C1 segment of cervical spinal cord (tissue), 14 donors: ENCODE measurements at places on chromosomes 5 and 9.

- DNase-seq, result no peak
Measured at GRCh38 chr5:100706776-100707175, 171.6 kb downstream of the FAM174A start.

GRCh38 chr9:124766815-124767554 lies 4.1 kb downstream of the NR6A1 start:
- no peak for DNase-seq

GRCh38 chr5:157290981-157291711 lies 25.2 kb downstream of the CYFIP2 start:
- no peak for DNase-seq

DNA sequence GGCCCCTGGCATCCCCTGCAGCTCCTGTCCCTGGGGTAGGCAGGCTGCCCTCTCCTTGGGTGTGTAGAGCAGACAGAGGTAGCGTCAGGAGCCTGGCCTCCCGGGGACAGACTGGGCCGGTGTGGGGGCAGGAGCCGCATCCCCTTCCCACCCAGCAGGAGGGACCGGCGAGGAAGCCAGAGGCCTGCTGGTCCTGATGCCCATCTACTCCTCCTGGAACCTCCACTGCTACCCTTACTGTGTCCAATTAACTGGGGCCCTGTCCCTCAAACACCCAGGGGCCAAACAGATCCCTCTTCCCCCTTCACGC lies 15.6 kb downstream of the RALGDS start:
- DNase-seq, result no peak

- no peak for DNase-seq
Measured at GRCh38 chr9:71937898-71938297, 26.5 kb downstream of the C9orf85 start.

DNA sequence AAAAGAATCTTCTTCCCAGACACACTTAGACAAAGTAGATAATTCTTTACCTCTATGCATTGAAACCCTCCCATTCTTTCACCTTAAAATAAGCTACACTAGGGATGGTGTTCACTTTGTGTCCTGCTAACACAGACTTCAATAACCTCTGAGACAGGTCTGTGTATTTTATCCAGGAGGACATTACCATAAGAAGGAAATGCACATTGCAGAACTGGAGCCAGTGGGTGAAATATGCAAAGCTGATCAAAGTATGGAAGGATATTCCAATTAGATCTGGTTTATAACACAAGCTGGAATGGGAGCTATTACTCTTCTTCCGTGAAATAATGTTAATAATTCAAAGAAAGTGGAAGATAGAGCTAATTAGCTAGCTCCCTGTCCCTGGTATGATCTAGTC lies 204.1 kb downstream of the BRINP1 start:
- no peak for DNase-seq

DNA sequence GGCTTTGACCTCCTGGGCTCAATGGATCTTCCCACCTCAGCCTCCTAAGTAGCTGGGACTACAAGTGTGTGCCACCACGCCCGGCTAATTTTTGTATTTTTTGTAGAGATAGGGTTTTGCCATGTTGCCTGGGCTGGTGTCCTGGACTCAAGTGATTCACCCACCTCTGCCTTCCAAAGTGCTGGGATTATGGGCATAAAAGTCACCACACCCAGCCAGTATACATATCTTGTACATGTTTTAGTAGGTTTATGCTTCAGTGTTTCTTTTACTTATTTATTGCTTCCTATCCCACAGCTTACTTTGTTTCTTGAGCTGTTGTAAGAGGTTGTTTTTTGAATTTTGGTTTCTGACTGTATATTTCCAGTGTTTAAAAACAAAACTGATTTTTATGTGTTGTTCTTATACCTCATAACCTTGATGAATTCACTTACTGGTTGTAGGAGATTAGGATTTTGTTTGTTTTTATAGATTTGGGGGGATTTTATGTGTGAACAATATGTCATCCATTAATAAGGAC lies 12.9 kb downstream of the FBXW5 start:
- DNase-seq, result no peak

GRCh38 chr5:175657593-175658271 lies at the start of gene HRH2:
Gene HRH2, plus strand, starts transcription at chr5:175658071. Its CDS starts 25,163 bp downstream, at chr5:175683234.
- DNase-seq, result no peak

GRCh38 chr9:94792511-94792910 lies 66.0 kb downstream of the AOPEP start:
- no peak for DNase-seq

- no peak for DNase-seq
Measured at GRCh38 chr5:33702867-33703266, 188.9 kb downstream of the ADAMTS12 start.

GRCh38 chr5:111901296-111901695 lies 144.3 kb upstream of the NREP start:
- DNase-seq, result no peak

- no peak for DNase-seq
Measured at GRCh38 chr5:16066320-16066719, 113.3 kb downstream of the MARCHF11 start.

- DNase-seq, result no peak
Measured at GRCh38 chr9:131461166-131461565, 41.6 kb upstream of the POMT1 start.

- DNase-seq, result no peak
Measured at GRCh38 chr5:175738602-175739133, 80.8 kb downstream of the HRH2 start.

DNA sequence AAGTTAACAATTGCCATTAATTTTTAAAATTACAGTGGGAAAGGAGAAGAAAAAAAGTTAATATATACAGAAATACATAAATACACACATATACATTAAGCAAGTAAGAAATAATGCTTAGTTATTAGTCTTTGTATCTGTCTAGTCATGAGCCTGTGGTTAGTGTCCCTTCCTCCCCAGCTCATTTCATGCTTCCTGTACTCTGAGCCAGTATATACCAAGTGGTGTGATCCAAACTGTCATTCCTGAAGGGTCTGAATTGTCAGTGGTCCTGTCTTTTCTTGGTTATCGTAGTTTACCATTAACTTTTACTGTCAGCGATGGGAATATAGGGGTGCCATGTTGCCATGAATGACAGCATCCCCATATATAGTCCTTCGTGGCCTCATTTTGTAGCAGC lies 24.2 kb upstream of the STOM start:
- no peak for DNase-seq

DNA sequence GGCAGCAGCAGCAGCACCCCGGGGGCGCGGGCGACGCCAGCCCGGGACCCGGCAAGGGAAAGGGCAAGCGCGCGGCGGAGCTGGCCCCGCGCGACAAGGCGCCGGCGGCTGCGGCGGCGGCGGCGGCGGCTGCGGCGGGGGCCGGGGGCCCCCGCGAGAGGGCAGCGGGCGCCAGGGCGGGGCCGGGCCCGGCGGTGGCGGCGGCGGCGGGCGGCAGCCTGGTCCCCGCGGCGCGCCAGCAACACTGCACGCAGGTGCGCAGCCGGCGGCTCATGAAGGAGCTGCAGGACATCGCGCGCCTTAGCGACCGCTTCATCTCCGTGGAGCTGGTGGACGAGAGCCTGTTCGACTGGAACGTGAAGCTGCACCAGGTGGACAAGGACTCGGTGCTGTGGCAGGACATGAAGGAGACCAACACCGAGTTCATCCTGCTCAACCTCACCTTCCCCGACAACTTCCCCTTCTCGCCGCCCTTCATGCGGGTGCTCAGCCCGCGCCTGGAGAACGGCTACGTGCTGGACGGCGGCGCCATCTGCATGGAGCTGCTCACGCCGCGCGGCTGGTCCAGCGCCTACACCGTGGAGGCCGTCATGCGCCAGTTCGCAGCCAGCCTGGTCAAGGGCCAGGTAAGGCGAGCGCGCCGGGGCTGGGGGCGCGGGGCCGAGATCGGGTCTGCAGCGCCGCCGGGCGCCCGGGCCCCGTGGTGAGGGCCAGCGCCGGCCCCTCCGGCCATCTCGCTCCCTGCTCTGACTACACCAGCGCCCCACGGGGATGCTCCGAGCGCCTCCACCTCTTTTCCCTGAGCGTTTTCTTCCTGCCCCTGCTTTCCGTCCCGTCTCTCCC lies at the start of gene UBE2QL1:
TSS of gene UBE2QL1 (plus strand) at position 238 of the 843 bp plus-strand sequence. CDS start at position 273, 35 bp downstream.
- DNase-seq, result no peak

DNA sequence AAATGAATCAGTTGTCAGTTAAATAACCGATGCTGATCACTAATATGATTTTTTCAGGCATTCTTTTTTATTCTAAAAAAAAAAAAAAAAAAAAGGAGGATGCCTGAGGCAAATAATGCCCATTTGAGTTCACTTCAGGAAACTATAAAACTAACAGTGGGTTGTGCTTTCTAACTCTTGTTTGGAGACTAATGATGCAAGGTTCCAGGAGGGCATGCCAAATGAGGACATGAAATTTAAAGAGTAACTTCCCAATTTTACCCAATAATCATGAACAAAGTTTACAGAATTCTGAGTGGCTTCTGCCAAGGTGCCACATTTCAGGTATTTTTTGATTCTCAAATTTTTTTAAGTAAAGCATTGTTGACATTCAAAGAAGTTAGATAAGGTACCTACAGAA lies 41.0 kb downstream of the CEP120 start:
- no peak for DNase-seq

GRCh38 chr9:81772144-81772543 lies 82.8 kb upstream of the TLE1 start:
- no peak for DNase-seq

GRCh38 chr9:107847978-107848964 lies 358.7 kb upstream of the KLF4 start:
- no peak for DNase-seq

DNA sequence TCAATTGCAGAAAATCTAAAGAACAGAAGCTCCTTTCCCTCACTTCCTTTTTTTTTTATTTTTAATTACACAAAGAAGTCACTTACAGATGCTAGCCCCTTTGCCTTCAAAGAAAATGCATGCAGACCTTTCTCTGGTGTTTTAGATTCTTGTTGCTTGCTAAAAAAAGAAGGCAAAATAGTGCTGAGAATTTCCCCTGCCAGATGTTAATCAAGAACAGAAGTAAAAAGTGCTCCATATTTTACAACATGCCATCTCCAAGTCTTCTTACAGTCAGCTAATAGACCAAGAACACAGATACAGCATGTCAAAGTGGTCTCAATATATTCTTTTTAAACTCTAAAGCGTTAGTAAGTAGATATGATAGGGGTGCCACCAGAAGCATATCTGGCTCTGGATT lies 142.8 kb upstream of the RGMB start:
- DNase-seq, result no peak

DNA sequence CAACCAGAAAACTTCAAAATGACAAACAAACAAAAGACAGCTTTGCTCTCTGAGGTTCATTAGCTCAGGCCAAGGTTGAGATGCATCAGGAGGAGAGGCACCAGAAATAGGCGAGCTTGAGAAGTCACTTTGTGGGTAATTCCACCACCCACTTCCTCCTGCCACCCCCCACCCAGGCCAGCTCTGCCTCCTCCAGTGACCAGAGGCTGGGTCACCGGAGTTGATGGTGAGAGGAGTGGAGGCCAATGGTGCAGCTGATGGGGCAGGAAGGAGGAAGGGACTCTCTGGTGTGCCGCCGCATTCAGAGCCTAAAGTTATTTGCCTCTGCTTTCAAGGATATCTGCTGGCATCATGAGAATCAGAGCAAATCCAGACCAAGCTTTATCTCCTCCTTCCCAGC lies 73.8 kb upstream of the ASTN2 start:
- no peak for DNase-seq

DNA sequence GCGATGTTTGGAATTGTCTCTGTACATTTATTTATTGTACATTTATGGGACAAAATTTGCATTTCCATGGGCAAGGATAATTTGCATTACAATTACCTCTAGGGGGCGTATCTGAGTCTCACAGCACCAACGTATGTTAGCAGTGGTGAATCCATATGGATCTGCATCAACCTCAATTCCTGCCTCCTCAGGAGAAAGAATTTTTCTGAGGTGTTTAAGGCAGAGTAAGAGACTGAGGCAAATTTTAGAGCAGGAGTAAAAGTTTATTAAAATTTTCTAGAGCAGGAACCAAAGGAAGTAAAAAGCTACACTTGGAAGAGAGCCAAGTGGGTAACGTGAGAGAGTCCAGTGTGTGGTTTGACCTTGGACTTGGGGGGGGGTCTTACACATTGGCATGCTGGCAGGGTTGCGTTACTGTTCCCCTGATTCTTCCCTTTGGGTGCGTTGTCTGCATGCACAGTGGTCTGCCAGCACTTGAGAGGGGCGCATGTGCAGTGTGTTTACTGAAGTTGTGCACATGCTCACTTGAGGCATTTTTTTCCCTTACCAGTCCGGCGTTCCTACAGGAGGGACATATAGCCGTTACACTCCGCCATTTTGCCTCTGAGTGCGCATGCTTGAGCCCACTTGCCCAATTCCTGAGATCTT lies 21.0 kb upstream of the RAB14 start:
- no peak for DNase-seq

DNA sequence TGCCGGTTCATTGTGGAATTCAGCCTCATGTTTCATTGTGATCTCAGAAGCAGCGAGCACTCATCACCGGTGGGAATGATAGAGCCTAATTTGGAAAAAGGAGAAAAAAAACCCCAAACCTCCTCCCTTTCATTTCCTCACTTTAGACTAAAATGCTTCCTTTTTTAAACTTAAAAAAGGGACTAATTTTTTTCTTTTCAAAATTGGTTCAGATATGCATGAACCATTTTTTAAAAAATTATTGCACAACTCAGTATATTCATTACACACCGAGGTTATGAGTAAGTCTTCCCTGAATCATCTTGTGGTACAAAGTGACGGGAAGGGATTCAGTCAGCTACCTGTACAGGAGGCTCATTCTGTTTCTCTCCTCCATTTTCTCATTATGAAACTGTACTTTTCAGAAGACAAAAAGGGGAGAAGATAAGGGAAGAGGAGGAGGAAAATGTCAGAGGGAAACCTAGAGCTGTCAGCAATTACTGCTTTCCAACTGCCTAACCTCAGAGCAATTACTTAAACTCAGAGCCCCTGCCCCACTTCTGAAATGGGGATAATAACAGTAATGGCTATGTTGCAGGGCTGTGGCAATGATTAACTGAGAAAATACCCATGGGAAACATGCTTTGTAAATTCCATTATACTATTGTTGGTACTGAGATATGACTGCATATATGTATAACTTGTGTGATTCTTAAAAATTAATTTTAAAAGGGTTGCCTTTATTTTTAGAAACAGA lies 24.0 kb downstream of the GALNT10 start:
- DNase-seq, result no peak

GRCh38 chr5:142262683-142263082 lies 62.1 kb downstream of the SPRY4 start:
- DNase-seq, result no peak

DNA sequence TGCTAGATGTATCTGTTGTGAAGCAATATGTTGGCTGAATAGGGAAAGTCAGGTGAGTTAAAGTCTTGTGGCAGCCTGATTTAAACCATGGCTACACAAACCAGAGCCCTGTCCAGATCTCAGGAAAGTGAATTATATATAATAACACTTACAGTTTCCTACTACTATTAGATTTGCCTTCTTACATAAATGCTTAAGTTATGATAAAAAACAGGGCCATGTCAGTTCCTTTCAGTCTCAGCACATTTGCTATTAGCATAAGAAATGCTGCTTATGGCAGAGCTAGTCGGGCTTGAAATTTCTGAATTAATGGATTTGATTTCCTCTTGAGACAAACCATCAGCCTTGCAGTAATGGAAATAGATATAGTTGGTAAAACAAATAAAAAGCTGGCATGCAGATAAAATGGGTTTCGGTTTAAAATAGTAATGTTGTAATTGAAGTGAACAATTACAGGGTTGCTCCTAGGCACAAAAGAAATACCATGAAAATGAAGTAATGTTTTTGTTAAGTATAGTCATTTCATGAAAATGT lies 664.2 kb upstream of the ZNF608 start:
- DNase-seq, result no peak
